ENCODE measurements at places on chromosomes 16 and 17. TPM values are rescaled to one million over a fixed set of nuclear protein-coding genes. Genes with fewer than 3 reads are reported as not detected.

GGT6 gene
- polyA plus RNA-seq: 0.19 TPM

GCGR gene
- polyA plus RNA-seq: 11.1 TPM

PDIA2 gene
- polyA plus RNA-seq: 1.8 TPM

KCNJ12 gene
- 4.6 TPM for polyA plus RNA-seq

CHD3 gene
- 146 TPM for polyA plus RNA-seq

CSH2 gene
- not detected for polyA plus RNA-seq

MRPS7 gene
- polyA plus RNA-seq: 75.0 TPM

TP53TG3F gene
- not detected for polyA plus RNA-seq

SDR42E2 gene
- polyA plus RNA-seq: 0.10 TPM

BCL6B gene
- polyA plus RNA-seq: 25.0 TPM

KRTAP1-5 gene
- not detected for polyA plus RNA-seq

MARCHF10 gene
- 0.50 TPM for polyA plus RNA-seq

CDH5 gene
- 49.6 TPM for polyA plus RNA-seq

NCBP3 gene
- polyA plus RNA-seq: 74.1 TPM

KRTAP4-5 gene
- not detected for polyA plus RNA-seq

OSBPL7 gene
- polyA plus RNA-seq: 12.6 TPM

EMP2 gene
- 32.6 TPM for polyA plus RNA-seq

KRTAP3-2 gene
- polyA plus RNA-seq: not detected

NOTUM gene
- 2.7 TPM for polyA plus RNA-seq

HOXB2 gene
- polyA plus RNA-seq: 47.6 TPM

TBC1D3G gene
- not detected for polyA plus RNA-seq

UMOD gene
- 172 TPM for polyA plus RNA-seq

KRTAP16-1 gene
- polyA plus RNA-seq: not detected

TPPP3 gene
- 63.4 TPM for polyA plus RNA-seq

TMEM114 gene
- polyA plus RNA-seq: not detected

KRT28 gene
- polyA plus RNA-seq: 0.19 TPM

DPEP2NB gene
- polyA plus RNA-seq: not detected

ZMYND15 gene
- polyA plus RNA-seq: 0.45 TPM

SNTB2 gene
- 23.8 TPM for polyA plus RNA-seq

AP1G1 gene
- polyA plus RNA-seq: 92.8 TPM

MIEN1 gene
- polyA plus RNA-seq: 19.6 TPM

TMEM208 gene
- polyA plus RNA-seq: 38.9 TPM

PERCC1 gene
- not detected for polyA plus RNA-seq

C17orf107 gene
- polyA plus RNA-seq: 2.8 TPM

ZP2 gene
- 0.07 TPM for polyA plus RNA-seq

GPR179 gene
- 0.07 TPM for polyA plus RNA-seq

LGALS9B gene
- not detected for polyA plus RNA-seq

FCSK gene
- 19.4 TPM for polyA plus RNA-seq

CA5A gene
- 0.23 TPM for polyA plus RNA-seq

CHST5 gene
- polyA plus RNA-seq: 0.66 TPM

GPR142 gene
- 0.40 TPM for polyA plus RNA-seq

TNFRSF13B gene
- not detected for polyA plus RNA-seq

CALB2 gene
- 0.64 TPM for polyA plus RNA-seq

TSPAN10 gene
- polyA plus RNA-seq: 2.1 TPM

TBX2 gene
- 117 TPM for polyA plus RNA-seq

SGF29 gene
- polyA plus RNA-seq: 20.1 TPM

MAP3K3 gene
- polyA plus RNA-seq: 28.6 TPM

UBE2O gene
- polyA plus RNA-seq: 21.9 TPM

RASD1 gene
- polyA plus RNA-seq: 0.74 TPM

SALL1 gene
- 125 TPM for polyA plus RNA-seq

OTOP2 gene
- polyA plus RNA-seq: not detected

MYH1 gene
- 0.04 TPM for polyA plus RNA-seq

TEDC2 gene
- 10.1 TPM for polyA plus RNA-seq

Data from left renal pelvis (tissue), 4 donors.